ENCODE measurements at places on chromosomes 2 and 18.

DNA sequence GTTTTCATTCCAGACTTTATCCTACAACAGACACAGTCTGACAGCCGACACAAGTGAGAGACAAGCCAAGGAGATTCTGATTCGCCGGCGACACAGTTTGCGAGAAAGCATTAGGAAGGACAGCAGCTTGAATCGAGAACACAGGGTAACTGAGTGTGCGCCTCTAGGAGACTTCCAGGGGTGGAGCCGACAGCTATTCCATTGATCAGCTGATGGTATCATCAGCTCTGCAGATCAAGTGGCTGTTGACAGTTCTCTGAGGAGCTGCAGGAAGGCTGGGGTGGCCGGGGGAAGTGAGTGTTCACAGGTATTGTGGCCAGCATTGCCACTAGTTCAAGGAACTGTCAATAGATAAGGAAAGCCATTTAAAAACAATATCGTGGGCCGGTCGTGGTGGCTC is 57.3 kb upstream of the TMEM182 start:
- no peak for DNase-seq

DNA sequence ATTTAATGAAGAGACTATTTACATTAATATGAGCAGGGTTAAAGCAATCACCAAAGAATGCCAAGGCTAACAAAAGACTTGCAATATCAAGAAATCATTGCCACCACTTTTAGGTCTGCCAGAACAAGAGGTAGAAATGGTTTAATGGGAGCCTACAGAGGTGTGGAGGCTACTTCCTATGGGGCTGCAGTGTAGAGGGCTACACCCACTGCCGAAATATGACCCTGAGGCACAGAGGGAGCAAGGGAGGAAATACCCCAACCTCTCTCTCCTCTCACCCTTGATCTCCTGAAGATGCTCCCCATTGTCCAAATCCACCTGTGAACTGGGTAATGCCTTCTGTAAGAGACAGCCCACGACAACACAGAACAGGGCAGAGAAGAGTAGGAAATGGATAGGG is 315.4 kb downstream of the SMAD2 start:
- DNase-seq, result no peak

GRCh38 chr2:240060977-240061591 is 7.8 kb upstream of the OR6B3 start:
- peak; percentile 37 for DNase-seq

- DNase-seq, result no peak
Measured at GRCh38 chr2:217412277-217412676, 552.4 kb upstream of the TNP1 start.

- no peak for DNase-seq
Measured at GRCh38 chr18:9627642-9628041, 13.3 kb upstream of the PPP4R1 start.

DNA sequence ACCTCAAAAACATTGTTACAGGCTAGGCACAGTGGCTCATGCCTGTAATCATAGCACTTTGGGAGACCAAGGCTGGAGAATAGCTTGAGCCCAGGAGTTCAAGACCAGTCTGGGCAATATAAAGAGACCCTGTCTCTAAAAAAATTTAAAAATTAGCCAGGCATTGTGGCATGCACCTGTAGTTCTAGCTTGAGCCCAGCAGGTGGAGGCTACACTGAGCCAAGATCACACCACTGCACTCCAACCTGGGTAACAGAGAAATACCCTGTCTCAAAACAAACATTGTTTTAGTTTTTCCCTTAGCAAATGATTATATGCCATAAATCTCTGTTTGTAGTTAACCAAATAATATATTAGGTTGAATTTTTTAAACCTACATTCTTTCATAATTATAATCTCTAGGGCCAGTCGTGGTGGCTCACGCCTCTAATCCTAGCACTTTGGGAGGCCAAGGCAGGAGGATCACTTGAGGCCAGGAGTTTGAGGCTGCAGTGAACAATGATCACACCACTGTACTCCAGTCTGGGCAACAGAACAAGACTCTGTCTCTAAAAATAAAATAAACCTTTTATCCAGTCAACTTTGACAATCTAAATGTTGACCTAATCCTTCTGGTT is 13.3 kb upstream of the CYP20A1 start:
- DNase-seq, result no peak

GRCh38 chr18:56001576-56001975 is 413.6 kb upstream of the TCF4 start:
- DNase-seq, result no peak

DNA sequence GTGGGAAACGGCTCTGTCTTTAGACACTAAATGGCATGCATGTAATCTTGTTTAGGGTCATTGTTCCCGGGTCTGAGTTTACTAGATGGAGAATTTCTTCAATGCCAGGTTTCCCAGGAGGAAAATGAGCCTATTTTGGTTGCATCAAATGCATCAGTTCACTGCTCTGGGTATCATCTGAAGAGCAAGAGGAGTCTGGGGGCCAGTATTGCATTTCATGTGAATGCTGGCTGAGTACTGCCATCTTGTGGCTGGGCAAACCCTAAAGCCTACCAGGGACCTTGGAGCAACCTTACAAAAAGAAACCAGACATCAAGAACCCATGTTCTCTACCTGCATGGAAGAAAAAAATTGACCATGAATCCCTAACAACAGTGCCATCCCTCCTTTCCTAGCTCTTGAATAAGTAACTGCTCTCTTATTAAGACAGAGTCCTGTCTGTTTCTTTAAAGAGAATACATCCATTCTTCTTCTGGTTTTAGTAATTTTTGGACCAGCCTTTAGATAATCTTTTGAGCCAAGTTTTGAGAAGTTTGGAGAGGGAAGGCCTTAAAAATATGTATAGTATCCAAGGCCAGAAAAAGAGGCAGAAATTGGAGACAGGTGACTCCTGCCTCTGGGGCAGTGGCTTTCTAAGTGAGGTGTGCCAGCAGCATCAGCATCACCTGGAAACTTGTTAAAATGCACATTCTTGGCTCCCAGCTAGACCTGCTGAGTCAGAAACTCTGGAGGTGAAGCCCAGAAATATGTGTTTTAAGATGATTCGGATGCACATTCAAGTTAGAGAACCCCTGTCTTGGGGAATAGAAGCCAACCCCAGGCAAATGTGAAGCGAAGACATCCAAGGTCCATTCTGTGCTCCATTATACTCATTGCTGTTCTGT is 261.0 kb upstream of the CXCR4 start:
- DNase-seq, result peak; percentile 63

GRCh38 chr2:187577310-187577709 is 23.1 kb upstream of the TFPI start:
- DNase-seq, result no peak

GRCh38 chr2:26614216-26615138 is 26.7 kb downstream of the CIB4 start:
- no peak for DNase-seq

GRCh38 chr2:206515580-206515979 is 72.2 kb downstream of the ADAM23 start:
- DNase-seq, result no peak

GRCh38 chr2:208350610-208351009 is 56.0 kb upstream of the PTH2R start:
- DNase-seq, result no peak

DNA sequence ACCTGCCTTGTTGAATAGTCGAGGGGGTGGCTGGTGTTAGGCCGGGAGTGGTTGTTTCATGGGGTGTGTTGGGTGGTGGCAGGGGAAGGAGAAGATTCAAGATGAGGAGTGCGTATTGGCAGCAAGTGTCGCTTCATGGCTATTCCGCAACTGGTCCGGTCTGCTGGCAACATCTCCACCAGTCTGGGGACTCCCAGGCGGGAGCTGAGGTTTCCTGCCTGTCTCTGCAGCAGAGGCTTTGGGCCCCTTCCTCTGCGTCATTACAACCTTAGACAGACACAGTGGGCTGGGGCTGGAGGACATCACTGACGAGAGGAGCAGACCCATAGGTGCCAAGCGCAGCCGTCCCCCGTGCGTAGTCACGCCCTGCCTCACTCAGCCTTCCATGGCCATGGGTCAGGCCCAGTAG is 64.0 kb upstream of the MCFD2 start:
- DNase-seq, result peak; percentile 48

DNA sequence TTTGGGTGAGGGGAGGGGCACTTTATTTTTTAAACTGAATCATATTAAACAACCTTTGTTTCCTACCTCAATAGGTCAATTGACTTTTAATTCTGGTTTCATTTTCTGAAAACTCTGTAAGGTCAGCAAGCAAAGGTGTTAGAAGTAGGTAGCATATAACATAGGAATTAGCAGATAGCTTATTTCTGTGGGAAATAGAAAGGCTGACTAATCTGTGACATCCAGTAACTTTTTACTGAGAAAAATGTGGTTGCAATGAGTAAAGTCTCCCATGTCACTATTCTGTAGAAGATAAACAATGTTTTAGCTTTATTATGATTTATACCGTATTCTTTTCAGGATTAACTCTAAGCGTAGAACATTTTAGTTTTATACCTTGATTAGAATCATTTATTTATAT is 240.4 kb downstream of the PLCL1 start:
- DNase-seq, result no peak

DNA sequence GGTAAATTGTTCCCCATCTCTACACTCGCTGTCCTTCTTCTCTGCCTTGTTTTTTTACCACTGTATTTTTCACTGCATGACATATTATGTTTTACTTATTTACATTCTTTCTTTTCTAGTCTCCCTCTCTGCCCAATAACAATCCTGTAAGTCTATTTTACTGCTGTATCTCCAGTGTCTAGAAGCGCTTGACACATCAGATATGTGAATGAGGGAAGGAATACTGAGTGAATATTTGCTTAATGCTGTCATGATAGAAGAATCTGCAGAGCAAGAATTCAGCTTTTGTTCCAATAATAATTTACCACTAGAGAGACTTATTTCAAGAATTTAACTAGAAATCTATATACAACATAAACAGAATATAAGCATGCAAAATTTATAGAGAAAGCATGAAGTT is 99.5 kb downstream of the GALNT13 start:
- DNase-seq, result no peak

- DNase-seq, result peak; percentile 77
Measured at GRCh38 chr2:174492963-174493431, 6.2 kb upstream of the GPR155 start.

DNA sequence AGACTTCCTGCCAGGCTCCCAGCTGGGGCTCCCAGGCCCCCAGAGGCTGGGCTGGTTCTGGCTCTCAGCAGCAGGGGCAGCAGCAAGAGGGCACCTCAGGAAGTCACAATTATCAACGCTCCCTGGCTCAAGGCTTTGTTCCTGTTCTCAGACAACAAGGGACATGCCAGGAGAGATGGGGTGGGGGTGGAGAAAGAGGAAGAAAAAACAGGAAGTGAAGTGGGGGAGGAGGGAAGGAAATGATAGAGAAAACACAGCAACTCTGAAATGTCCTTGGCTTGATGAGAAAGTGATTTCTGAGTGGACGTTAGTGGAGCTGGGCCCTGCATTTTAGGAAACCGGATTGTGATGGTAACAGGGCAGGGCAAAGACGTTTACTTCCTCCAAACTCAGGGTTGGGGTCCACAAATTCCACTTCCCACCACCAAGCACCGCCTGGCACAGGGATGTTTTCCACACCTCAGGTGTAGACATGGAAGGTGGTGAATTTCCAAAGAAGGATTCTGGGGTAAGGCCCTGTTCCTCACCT is 40.4 kb downstream of the CYRIA start:
- no peak for DNase-seq

- no peak for DNase-seq
Measured at GRCh38 chr2:197875763-197876162, 71.4 kb downstream of the PLCL1 start.

- no peak for DNase-seq
Measured at GRCh38 chr18:26442126-26442525, 106.2 kb downstream of the KCTD1 start.

- no peak for DNase-seq
Measured at GRCh38 chr2:12060886-12061285, 314.5 kb downstream of the LPIN1 start.

DNA sequence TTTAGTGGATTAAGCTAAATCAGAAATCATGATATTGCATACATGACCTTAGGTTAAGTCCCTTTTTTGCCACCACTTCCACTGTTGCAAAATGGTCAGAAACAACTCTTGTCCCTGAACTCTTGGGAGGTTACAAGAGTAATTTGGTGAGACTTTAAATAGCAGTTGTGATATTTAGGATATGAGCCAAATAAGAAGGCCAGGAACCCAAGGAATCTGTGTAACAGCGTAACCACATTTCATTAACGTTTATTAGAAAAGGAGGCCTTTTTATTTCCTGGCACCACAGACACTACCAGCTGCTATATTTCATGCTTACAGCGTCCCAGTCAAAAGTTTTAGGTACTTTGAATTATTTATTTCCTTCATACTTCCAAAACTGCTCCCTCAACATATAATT is 268.0 kb downstream of the GPD2 start:
- no peak for DNase-seq

- DNase-seq, result no peak
Measured at GRCh38 chr2:239750929-239751678, 274.0 kb downstream of the NDUFA10 start.

GRCh38 chr2:85758361-85759256 is 4.8 kb downstream of the ATOH8 start:
- DNase-seq, result no peak

- DNase-seq, result no peak
Measured at GRCh38 chr2:65491381-65491905, 59.0 kb upstream of the SPRED2 start.

- DNase-seq, result no peak
Measured at GRCh38 chr2:43388371-43388770, 162.0 kb upstream of the ZFP36L2 start.

- DNase-seq, result no peak
Measured at GRCh38 chr2:98907385-98907784, 28.6 kb downstream of the CRACDL start.

GRCh38 chr2:210839034-210839433 is 282.6 kb downstream of the CPS1 start:
- DNase-seq, result no peak

- no peak for DNase-seq
Measured at GRCh38 chr2:9797681-9798556, 45.4 kb upstream of the TAF1B start.

- no peak for DNase-seq
Measured at GRCh38 chr2:208491641-208492040, 85.0 kb downstream of the PTH2R start.

GRCh38 chr18:63299837-63300745 is 19.5 kb downstream of the BCL2 start:
- no peak for DNase-seq

DNA sequence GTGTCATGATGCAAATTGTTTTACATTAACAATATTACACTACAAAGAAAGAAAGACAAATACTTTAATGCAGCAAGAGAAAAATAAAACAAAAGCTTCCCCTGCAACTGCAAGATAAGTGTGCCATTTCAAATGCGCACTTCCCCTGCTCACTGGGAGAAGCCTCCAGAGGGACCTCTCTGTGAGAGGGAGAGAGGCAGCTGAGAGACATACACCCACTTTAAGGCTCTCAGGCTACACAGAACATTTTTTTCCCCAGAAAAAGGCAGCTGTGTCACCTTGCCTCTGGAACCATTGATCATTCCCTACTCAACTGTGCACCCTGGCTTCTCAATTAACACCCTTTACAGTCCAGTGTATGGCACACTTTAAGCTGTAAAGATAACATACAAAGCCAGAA is 75.2 kb downstream of the DPP4 start:
- DNase-seq, result no peak

GRCh38 chr2:107380912-107381311 is 445.8 kb upstream of the RGPD4 start:
- DNase-seq, result no peak

- DNase-seq, result no peak
Measured at GRCh38 chr2:128319631-128320191, 1.0 kb upstream of the HS6ST1 start.

Data from stimulated activated naive CD8-positive, alpha-beta T cell treated with anti-CD3 and anti-CD28 coated beads, Interleukin-15, amount 100 ng/mL, for 72 hours (primary cell).